ENCODE measurements at places on chromosomes 7 and 10.

DNA sequence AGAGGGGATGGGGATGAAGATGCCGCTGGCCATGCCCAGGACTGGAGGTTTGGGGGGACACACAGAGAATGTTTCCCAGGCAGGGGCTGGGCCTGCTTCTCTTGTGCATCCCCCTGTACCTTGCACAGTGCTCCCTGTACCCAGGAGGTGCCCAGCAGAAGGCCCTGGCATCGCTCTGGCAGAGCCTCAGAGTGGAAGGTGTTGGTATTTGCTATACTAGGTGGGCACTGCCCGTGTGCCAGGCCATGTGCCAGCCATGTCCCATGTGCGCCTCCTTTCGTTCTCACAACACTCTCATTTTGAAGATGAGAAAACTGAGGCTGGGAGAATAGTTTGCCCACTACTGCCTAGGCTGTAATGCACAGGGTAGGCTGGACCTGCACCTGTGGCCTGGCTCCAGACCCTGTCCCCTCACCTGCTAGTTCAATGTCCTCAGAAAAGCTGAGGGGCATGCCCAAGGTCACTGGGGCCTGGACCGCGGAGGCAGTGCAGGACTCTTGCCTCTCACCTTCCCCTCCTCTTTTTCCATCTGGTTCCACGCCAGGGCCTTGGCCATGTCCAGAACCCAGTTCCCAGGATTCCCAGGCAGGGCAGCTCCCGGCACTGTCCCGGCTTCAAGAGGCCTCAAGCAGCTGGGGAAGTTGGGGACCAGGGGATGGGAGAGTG lies 64.7 kb downstream of the GOLGA7B start:
- no peak for DNase-seq

- DNase-seq = no peak
Measured at GRCh38 chr10:104920476-104920875, 279.4 kb downstream of the SORCS3 start.

DNA sequence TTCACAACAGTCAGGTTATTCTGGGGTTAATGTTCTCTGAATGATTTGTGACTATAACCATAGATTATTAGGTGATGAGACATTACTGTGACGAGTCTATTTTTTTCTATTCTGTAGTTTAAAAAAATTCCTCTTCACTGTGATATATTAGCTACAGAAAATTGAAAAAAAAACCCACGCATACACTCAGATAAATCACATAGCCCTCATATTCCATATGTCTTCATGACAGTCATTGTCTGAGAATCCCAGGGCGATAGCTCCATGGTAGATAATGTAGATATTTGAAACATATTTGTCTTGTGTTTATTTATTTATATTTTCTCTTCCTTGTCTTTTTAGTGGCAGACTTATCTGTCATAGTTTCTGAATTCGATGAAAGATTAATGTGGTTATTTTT lies 110.0 kb downstream of the CAMK1D start:
- no peak for DNase-seq

- DNase-seq = no peak
Measured at GRCh38 chr10:66752714-66753113, 173.1 kb upstream of the LRRTM3 start.

DNA sequence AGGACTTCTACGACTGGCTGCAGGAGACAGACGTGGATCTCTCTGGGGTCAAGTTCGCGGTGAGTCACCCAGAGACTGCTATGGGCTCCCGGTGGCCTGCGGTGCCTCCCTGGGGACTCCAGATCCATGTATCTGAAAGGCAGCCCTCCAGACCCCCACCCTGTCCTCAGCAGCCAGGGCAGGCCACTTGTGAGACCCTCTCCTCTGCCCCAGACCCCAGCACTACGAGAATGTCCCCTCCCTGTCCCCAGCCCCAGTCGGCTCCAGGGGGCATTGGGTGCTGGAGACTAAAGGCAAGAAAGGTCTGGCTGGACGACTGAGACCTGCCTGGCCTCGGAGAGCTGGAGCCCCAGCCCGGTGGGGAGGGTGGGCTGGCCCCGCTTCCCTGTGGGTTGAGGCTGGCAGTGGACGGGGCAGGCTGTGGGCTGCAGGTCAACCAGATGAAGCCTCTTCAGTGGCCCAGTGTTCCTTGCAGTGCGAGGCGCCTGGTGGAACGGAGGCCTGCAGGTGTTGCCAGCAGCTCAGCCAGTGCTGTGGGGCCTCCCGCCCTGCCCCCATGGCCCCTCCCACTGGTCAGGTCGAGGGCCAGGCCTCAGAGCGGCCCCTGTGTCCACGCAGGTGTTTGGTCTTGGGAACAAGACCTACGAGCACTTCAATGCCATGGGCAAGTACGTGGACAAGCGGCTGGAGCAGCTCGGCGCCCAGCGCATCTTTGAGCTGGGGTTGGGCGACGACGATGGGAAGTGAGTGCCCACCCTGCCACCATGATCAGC lies 13.8 kb downstream of the TMEM120A start:
- no peak for DNase-seq

DNA sequence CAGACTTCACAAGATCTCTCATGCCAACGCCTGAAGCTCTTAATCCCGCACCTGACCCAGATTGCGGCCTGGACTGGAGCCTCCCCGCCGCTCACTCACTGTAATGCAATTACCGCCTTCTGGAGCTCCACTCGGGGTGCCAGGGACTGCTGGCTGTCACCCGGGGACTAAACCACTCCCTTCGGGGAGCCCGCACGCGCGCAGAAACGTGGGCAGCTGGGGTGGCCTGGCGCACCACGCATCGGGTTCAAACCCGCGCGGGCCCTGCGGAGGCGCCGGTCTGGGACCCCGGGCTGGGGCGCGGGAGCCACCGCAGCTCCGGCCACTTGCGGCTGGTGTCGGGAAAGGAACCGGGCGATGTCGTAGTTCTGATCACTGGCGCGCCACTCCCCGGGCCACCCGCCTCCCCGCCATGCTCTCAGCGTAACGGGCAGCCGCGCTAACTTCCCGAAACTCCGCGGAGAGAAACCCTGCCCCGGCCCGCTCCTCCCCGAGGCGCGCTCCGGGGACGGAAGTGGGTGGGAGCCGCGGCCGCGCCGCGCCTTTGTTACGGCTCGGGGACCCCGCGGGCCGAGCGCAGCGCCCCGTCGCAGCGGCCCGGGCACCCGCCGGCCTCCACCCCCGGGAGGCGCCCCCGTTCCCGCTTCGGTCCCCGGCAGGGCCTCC lies 100.3 kb upstream of the SVIL start:
- no peak for DNase-seq

- DNase-seq = no peak
Measured at GRCh38 chr10:58240531-58240930, 27.2 kb downstream of the IPMK start.

DNA sequence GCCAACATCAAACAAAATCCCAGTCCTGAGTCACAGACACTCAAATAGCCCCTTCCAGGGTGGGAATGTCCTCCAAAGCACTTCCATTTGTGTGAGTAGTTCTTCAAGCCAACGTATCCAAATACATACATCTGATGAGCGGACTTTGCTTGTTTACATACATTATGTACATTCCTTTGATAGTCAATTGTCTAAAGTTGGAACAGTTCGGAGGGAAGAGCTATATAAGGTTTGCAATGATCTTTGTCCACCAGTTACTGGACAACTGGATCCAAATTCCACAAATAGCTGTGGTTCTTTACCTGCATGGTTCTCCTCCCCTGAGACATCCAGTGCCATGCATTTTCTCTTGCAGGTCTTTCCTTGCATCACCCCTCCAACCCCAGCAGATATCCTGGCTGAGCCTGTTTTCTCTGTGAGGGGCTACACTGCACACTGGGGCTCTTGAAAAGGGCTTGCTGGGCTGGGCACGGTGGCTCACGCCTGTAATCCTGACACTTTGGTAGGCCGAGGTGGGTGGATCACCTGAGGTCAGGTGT lies 4.7 kb upstream of the MGMT start:
- no peak for DNase-seq

DNA sequence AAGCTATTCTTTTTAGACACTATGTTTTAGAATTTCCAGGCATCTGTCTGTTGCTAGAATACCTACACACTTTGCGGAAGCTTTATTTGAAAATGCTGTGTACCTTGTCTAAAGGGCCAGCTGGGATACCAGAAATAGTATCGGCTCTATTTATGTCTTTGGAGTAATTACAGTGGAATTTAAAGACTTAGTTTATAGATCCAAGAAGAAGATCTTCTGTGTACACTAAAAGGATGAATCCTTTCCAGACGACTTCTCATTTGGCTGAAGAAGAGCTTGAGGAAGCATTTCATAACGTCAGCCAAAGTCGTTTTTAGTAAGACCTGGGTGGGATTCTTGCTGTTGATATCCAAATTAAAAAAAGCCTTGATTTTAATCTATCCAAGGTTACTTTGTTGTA lies 365.9 kb downstream of the INHBA start:
- no peak for DNase-seq

DNA sequence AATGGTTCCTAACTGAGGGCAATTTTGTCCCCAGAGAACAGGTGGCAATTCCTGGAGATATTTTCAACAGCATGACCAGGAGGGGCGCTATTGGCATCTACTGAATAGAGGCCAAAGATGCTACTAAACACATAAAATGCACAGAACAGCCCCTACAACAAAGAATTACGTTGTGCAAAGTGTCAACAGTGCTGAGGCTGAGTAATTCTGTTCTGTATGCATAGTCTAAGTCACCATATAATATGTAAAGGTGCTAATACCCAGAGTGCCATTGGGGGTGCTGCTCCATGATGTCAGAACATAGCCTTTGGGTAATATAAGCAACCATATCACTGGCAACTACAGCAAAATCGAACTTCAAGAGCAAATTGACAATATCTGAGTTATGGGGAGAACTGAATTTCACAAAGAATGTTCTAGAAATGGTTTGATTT lies 213.3 kb upstream of the PHYHIPL start:
- no peak for DNase-seq

GRCh38 chr7:39102234-39102633 lies 124.5 kb downstream of the POU6F2 start:
- DNase-seq = no peak

DNA sequence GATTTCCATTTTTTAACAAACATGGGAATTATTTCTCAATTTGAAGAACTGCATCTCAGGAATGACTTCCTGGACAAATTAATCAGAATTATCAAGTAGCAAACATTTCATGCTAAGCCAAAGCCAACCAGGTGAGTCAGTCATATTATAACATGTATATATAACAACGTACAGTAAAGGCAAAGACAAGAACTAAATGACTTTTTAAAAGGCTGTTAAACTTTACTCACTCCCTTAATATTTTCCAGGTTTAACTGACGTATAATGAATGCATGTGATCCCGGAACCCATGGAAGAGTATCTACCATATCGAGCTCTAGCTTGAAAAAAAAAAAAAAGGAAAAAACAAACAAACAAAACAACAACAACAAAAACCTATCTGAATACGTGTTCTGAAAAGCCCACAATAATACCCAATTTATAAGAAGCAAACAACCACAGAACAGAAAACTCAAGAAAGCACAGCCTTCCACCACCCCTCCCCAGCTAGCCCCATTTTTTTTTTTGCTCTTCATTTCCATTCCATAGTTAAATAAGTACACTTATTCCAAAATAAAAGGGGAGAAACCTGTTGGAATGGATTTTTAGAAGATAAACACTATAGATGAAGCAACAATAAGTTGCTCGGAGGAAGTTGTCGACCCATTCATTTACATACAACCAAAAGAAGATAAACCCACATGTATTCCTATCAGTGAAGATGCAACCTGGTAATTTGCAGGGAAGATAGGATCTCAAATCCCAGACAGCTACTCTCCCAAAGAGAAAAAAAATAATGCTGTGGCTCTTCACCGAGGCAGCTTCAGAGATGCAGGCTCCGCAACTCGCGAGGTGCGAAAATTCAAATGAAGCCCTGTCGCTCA lies 537 bp downstream of the NAPEPLD start:
- DNase-seq = no peak

GRCh38 chr10:72297281-72297804 lies 23.6 kb downstream of the DDIT4 start:
- no peak for DNase-seq

GRCh38 chr10:111114758-111115500 lies 38.1 kb downstream of the ADRA2A start:
- no peak for DNase-seq

DNA sequence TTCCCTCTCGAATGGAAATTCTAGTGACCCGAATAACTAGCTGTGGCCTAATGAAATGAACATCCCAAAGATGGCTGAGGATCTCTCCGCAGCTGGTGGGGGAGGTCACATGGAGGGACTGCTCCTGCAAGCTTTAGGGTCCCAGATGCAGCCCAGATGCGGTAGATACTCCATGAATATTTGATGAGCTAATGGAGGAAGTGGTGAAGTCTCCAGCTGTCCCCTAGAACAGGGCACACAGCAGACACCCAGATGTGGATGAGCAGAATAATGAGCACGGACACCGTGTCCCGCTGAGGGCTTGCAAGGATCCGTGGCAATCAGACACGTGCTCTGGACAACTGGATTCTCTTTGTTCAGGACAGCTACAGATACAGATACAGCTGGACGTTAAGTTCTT lies 59.2 kb downstream of the DENND2A start:
- no peak for DNase-seq

DNA sequence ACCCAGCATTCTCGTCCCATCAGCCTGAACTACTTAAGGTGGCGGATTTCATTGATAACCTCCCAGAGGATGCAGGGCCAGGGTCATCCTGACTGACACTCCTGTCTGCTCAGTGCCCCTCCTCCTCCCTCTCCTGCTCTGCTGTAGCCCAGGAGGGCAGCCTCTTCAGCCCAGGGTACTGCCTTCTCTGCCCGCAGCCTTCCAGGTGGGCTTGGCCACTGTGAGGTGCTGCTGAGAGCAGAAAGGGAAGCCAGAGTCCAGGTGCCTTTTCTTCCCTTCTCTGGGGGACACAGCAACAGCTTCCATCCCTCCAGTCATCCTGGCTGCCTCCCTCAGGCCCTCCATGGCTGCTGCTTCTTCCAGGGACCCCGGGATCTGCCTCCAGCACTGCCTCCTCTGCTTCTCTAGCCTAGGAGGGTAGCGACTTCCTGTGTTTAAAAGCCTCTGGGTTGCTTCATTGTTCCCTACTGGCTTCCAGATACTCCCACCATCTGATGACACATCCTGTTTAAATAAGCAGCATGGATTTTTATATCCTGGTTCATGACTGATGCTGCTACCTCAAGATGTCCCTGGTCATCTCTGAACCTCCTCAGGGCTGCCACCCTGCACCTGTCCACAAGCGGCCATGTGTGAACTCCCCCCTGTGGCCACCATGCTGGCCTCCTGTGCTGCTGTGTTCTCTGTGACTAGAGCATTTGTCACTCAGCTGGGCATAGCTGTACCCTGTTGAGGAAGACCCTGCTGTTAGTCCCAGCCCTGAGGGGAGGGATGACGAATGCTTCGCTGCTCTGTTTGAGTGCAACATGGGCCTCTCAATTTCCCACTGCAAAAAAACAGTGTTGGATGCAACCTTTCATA lies 55.8 kb downstream of the AKR1C4 start:
- no peak for DNase-seq

- DNase-seq = no peak
Measured at GRCh38 chr10:62912086-62912485, 95.9 kb upstream of the EGR2 start.

GRCh38 chr10:15169555-15170401 lies 1.3 kb upstream of the NMT2 start:
- no peak for DNase-seq
